Inflammatory macrophage treated with lipopolysaccharide for 4 hours (primary cell): ENCODE measurements at places on chromosomes 2 and 18.

- DNase-seq: no peak
Measured at GRCh38 chr2:154681741-154682140, 16.8 kb upstream of the KCNJ3 start.

DNA sequence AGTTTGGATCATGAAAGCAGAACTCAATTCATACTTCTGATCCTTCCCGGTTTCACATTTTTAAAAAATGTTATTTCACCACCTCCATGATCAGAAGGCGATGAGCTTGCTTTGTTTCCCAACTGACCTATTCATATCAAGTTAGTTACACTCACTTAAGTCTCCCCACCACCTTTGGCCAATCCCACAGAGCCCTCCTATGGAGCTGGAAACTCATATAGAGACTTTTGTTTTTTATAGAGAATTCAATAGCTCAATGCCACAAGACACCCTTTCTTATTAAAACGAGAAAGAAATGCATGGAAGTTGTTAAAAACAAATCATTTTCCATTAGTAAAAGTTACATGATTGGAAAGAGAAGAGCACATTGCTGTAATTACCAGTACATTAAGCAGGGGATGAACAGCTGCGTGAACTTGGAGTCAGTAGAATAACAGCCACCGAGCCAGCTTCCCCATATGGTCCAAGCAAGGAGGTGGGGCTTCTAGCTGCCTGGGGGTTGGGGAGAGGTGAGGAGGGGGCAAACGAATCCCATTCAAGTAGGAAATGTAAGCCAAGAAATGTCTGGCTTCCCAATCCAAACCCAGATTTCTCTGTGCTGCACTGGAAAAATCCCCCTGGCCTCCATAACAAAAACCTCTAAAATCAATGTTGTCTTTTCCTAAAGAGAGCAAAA lies 614.5 kb downstream of the IRS1 start:
- DNase-seq: peak; percentile 22

DNA sequence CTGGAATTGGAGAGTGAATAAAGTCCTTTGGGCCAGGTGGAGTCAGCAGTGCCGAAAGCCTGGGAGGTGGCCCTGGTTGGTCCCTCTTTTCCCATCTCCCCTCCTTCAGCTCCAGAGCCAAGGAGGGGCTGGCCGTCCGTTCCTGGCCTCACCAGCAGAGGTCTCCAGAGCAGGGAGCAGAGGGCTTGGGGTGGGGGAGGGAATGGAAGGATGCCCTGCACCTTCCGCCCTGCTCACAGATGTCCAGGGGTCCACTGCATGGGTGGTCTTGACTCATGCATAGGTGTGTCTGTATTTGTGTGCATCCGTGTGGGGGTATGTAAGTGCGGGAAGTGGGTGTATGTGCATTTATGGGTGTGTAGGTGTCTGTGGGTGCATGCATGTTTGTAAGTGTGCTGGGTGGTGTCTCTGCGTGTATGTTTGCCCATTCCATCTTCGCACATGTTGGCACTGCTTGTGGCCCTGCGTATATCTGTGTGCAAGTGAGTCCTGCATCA lies 201.8 kb downstream of the ZFP36L2 start:
- DNase-seq: peak; percentile 51

GRCh38 chr2:115574667-115575066 lies 1132.2 kb downstream of the DPP10 start:
- DNase-seq: no peak

GRCh38 chr2:37471994-37472393 lies 127.6 kb downstream of the QPCT start:
- peak; percentile 52 for DNase-seq

DNA sequence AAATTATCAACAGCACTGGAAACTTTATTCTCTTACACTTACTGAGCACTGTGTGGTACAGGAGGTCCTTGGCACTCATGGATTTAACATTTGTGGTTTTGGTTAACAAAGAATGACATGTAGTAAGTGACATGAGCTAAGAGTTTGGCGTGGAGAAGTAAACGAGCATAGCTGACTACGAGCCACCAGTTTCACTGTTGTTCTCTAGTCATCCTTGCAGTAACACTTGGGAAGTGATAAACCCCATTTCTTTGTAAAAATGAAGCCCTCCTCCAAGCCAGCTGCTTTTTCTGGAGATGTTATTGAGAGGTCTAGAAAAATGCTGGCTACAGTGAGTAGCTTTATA lies 32.7 kb downstream of the QPCT start:
- peak; percentile 61 for DNase-seq

DNA sequence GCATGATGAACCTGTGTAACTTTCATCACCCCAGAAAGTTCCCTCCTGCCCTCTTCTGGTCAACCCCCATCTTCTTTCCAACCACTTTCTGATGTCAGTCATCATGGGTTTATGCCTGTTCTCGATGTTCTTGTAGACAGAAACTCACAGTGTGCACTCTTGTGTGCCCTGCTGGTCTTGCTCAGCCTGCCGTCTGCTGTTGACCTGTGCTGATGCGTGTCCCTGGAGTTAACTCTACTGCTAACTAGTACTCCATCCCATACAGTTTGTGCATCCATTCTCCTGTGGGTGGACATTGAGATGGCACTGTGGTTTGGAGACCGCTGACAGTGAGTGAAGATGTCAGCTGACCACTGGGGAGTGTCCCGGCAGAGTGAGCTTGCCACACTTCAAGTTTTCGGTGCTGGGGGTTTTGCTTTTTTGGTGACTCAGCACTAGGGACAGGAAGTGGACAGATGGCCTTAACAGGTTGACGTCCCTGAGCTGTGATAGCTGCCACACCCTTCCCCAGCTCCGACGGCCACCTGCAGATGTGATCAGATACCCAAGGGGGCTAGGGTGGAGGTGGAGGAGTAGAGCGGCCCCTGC lies 14.8 kb downstream of the KLHL29 start:
- DNase-seq: peak; percentile 39

GRCh38 chr2:40450066-40450795 lies 1.7 kb downstream of the SLC8A1 start:
- DNase-seq: peak; percentile 96

- DNase-seq: no peak
Measured at GRCh38 chr2:16190446-16191270, 250.3 kb downstream of the MYCN start.

DNA sequence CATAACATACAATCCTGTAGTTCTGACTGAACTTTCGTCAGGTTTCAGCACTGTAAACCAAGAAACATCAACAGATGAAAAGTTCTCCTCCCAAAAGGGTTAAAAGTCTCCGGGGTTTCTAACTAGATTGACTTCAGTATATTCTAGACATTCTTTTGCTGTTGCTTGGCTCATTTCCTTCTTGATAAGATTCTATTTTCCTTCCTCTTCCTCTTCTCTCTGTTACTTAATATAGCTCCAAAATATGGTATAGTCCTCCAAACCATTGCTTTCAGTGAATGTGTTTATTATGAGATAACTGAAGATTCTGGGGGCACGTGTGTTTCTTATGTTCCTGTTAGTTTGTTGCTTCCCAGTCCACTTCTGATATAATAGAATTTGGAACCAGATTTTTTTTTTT lies 46.4 kb upstream of the MAP4K3 start:
- DNase-seq: peak; percentile 56

DNA sequence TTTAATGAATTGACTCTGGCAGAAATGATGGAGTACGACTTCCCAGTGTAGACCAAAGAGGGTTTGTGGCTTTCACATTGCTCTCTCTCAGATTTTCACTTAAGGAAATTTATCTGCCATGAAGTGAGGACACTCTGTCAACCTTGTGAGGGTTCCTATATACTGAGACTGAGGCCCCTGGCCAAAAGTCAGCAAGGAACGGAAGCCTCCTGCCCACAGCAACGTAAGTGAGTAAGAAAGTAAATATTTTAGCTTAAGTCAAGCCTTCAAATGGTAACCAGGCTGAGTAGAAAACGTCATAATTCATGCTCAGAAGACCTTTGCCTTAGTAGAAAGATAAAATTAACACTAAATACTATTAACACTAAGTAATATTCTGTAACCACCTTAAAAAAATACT lies 1080.5 kb upstream of the ACVR2A start:
- no peak for DNase-seq

GRCh38 chr2:127108090-127108523 lies 1.2 kb upstream of the BIN1 start:
- no peak for DNase-seq

- DNase-seq: peak; percentile 90
Measured at GRCh38 chr18:24027156-24027827, 12.7 kb downstream of the TTC39C start.

DNA sequence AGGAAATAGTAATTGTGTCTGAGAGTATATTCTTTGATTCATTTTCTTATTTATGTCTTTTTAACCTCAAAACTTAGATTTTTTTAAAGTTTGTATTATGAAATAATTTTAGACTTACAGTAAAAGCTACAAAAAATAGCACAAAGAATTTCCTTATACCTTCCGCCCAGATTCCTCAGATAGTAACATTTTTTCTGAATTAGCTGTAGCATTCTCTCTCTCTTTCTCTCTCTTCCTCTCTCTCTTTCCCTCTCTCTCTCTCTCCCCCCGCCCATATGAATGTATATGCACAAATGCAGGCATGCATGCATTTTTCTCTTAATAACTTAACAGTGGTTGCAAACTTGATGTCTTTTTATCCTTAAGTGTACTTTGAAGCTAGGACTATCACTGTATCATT lies 361.1 kb upstream of the NRP2 start:
- no peak for DNase-seq

GRCh38 chr18:62236252-62236651 lies 49.2 kb downstream of the RELCH start:
- DNase-seq: no peak

DNA sequence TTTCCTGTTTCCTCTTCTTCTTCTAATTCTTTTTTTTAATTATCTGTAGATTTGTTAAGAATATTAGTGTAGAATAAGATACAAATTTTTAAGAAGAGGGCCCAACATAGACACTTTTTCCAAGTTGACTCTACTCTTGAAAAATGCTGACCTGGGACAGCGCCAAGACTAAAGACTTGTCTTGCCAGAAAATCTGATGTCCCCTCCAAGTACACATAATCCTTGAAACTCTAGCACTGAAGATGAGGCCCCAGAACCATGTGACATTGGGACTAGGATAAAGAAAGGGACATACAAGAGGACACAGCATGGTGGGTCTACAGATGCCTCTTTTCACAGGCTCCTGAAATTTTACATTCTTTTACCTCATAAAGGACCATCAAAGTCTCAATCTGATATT lies 271.6 kb upstream of the SESTD1 start:
- no peak for DNase-seq

GRCh38 chr18:63264871-63265270 lies 54.7 kb downstream of the BCL2 start:
- DNase-seq: no peak

GRCh38 chr2:569681-570080 lies 107.5 kb downstream of the TMEM18 start:
- no peak for DNase-seq

GRCh38 chr2:223062396-223062795 lies 10.4 kb downstream of the KCNE4 start:
- DNase-seq: no peak

- peak; percentile 71 for DNase-seq
Measured at GRCh38 chr2:70977605-70978205, 725 bp upstream of the ANKRD53 start.

DNA sequence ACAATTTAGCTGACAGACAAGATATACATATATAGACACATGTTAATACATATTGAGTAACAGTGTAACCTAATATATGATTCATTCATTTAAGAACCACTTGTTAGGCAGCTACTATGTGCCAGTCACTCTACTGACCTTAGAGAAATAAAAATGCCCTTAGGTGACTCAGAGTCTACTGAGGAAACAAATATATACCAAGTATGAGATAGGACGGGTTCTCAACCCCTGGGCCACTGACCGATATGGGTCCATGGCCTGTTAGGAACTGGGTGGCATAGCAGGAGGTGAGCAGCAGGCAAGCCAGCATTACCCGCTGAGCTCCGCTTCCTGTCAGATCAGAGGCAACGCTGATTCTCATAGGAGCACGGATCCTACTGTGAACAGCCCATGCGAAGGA lies 14.8 kb downstream of the STRN start:
- peak; percentile 57 for DNase-seq

- no peak for DNase-seq
Measured at GRCh38 chr2:455015-455705, 167.3 kb upstream of the ALKAL2 start.

GRCh38 chr2:134177351-134177931 lies 76.4 kb upstream of the MGAT5 start:
- DNase-seq: no peak

- no peak for DNase-seq
Measured at GRCh38 chr2:140627136-140627535, 1503.7 kb downstream of the LRP1B start.

GRCh38 chr2:236302555-236302954 lies 38.3 kb upstream of the ASB18 start:
- DNase-seq: no peak

DNA sequence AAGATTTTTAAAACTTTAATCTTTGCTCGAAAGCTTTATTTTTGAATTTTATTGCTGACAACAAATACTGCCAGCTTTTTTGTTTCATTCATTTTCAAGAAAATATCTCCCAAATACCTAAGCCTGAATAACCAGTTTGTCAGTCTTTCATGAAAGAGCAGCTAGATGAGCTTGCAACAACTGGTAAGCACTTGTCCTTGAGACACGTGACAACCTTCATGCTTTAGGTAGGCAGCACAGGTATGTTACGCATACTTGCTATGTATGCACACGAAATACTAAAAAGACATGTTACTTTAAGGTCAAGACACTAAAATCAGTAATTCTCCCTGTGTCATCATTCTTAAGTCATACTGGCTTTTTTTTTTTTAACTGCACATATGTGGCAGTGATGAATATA lies 12.3 kb downstream of the CEBPZ start:
- DNase-seq: no peak

DNA sequence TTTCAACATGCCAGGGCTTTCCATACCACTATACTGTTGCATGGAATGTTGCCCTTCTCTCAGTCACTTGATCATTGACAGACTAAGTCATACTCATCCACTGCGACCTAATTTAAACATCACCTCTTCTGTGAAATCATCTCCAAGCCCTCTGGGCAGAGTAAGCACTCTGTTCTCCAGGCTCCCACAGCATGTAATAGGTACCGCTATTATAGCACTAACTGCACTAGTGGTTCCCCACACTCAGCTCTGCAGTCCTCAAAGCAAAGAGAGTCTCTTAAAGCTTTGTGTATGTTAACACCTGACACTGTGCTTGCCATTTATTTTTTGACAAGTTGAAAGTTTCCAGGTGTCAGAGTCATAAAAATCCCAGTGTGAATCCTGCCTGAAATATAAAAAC lies 947.2 kb downstream of the ERBB4 start:
- DNase-seq: no peak

DNA sequence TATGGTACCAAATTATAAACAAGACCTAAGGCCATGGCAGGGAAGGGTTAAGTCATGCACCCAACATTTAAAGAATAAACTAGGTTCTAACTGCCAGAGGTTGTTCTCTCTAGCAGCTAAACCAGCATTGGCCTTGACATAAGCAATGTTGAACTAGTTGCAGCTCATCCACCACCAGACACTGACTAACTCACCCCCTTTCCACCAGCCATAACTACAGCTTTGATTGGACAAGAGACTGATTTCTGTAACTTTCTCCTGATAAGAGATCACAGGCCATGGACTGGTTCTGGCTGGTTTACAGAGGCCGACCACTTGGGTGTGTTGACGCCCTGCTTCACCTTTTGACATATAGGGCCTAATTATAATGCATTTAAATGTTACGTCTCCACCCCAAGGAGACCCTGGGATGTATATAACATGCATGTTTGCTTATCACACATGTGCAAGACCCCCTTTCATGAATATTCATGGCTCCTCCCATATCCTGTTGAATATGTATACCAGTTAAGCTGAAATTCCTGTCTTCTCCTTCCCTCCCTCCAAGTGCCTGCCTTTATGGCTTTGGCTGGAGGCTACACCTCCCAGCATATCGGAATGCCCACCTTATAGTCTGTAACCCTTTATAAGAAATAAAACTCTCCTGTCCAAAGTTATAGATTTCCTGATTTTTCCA lies 75.9 kb downstream of the MRPS9 start:
- DNase-seq: no peak
